Mammary epithelial cell (primary cell): ENCODE measurements at places on chromosomes 6 and 20. TPM values are rescaled to one million over a fixed set of nuclear protein-coding genes. Genes with fewer than 3 reads are reported as not detected.

- no peak for DNase-seq
These were observed 404.3 kb downstream of the CDH26 start for GRCh38 chr20:60362531-60362930.

- no peak for DNase-seq
These were observed 859 bp upstream of the KIF25 start for GRCh38 chr6:167996424-167997199.

- peak; percentile 83 for DNase-seq
These were observed 104.9 kb upstream of the NT5E start for GRCh38 chr6:85344996-85345395.

GRCh38 chr20:63232235-63233060 is 3.3 kb upstream of the BIRC7 start:
- DNase-seq = no peak

DNA sequence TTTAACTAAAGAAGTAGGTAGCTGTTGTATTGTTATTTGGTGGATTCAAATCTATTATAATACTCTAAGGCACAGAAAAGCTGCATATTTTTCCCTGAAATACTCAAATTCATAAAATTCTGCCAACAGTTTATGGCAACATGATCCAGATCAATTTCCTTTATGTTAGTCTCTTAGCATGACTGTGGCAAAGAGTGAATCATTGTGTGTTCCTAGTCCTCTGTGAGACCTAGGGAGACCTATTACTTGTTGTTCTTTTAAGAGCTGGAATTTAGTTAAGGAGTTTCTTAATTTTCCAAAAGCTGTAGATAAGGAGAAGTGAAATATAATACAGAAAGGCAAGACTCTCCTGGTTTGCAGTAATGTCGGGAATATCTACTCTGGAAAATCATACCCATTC is 149.6 kb downstream of the RIMS1 start:
- no peak for DNase-seq

- DNase-seq = peak; percentile 32
These were observed 36.9 kb upstream of the CD2AP start for GRCh38 chr6:47440719-47441118.

DNA sequence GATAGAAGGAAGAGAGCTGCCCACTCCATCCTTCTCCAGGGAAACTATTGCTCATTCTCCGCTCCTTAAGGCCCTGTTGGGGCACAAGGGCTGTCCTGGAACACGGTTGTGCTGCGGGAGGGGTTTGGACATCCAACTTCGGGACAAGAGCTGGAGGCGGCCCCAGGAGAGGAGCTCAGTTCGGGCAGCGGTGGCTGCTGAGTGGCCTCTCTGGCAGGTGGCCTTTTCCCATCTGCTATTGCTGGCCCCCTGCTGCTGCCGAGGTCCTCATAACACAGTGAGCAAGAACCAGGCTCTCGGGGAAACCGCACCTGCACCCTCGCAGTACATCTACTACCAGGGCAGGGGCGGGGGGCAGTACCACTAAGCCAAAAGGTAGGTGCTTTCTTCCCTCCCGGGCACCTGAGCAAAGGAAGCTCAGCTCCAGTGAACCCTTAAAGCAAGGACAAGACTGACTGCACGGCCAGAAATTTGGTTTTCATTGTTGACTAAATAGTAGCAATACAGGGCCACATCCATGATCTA is 63.7 kb downstream of the PSMG4 start:
- no peak for DNase-seq

DNA sequence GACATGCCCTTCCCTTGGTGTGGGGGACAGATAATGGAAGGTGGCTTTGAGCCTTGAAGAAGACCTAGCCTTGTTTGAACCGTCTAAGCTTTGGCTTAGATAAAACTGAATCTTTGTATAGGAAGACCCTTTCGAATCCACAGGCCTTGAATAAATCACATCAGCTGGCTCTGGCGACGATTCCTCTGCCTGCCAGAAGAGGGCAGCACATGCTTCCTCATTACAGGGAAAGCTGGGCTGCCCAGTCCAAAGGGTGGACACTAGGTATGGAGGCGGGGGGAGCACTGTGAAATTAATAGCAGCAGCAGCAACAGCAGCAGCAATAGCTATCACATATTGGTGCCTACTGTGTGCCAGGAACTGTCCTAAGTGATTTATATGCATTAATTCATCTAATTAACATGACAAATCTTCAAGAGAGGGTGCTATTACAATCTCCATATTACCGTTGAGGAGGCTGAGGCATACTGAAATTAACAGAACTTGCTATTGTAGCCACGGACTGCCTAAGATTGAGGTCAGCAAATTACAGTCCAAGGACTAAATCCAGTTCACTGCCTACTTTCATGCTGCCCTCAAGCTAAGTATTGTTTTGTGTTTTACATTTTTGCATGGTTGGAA is 85.1 kb downstream of the CLIC5 start:
- peak; percentile 32 for DNase-seq

- no peak for DNase-seq
These were observed 20.0 kb downstream of the IRF4 start for GRCh38 chr6:411402-412145.

The NRSN1 gene
- not detected in 2 replicates for total RNA-seq

The SLPI gene
- total RNA-seq = 129 and 189 TPM in 2 replicates

DNA sequence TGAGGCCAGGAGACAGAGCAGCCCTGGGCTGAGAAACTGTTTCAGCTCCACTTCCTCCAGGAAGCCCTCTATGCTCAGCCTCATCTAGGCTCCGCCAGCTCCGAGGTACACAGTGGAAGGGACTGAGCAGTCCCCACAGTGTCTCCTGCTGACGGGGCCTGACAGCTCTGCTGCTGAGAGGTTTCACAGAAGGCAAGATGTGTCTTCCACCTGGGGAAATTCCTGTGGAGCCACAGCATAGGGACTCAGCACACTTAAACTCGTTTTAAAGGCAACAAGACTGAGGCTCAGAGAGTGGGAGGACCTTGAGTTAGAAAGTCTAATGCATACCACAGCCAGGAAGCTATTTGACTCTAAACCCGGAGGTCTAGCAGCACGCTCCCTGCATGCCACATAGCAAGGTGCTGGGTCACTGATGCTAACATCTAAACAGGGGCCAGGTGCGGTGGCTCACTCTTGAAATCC is 6.8 kb downstream of the ADA start:
- DNase-seq = no peak

- DNase-seq = no peak
These were observed 96.8 kb downstream of the COL12A1 start for GRCh38 chr6:75109022-75109421.

DNA sequence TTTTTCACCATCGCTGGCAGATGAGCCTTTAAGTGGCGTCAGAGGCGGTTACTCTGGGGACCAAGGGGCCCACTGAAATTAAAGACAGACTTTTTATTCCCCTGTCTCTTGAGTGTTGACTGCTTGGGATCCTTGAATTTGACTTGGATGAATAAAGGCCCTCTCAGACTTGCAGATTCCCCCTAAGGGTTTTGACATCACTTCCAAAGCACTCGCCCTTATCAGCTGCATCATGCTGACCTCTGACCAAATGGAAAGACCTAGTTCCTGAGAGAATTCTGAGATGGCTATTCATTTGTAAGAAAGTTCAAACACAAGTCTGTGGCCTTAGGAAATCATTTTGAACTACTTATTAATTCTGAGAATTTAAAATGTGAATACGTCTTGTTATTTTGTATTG is 13.5 kb upstream of the MOXD1 start:
- no peak for DNase-seq

The MAFB gene
- 0.47 and 0.86 TPM in 2 replicates for total RNA-seq

GRCh38 chr6:170434117-170434820 is 118.8 kb downstream of the PSMB1 start:
- no peak for DNase-seq

The WFDC2 gene
- 1.5 and 2.3 TPM in 2 replicates for total RNA-seq

DNA sequence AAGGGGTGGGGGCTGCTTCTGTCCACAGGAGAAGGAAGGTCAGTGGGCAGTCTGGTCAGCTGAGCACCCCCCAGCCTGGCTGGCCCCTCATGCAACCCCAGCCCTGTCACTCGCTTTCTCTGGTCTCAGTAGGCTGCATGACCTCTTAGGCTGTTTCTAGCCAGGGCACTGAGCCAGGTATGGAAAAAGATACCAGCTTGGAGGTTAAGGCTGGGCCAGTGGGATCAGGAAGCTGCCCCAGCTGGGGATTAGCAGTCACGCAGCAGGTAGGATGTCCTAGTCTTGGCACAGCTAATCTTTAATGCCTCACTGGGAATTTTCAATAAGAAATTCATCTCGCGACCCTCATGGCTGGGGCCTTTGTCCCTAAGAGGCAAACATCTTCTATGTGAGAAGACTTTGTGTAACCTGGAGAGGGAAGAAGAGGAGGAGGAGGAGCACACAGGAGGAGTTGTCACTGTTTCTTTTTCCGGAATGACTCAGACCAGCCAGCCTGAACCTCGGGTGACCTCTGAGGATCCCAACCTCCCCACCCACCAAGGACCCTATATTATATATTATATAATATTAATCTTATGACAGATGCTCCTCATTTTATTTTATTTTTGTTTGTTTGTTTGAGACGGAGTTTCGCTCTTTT is 2.4 kb upstream of the BPIFA2 start:
- DNase-seq = no peak

The IMPG1 gene
- total RNA-seq = not detected

The CYP39A1 gene
- total RNA-seq = 5.2 TPM

The MYCT1 gene
- total RNA-seq = 0.29 TPM in 1 of 2 replicates, not detected in the other

- no peak for DNase-seq
These were observed 375.5 kb downstream of the HACE1 start for GRCh38 chr6:104484191-104484590.

DNA sequence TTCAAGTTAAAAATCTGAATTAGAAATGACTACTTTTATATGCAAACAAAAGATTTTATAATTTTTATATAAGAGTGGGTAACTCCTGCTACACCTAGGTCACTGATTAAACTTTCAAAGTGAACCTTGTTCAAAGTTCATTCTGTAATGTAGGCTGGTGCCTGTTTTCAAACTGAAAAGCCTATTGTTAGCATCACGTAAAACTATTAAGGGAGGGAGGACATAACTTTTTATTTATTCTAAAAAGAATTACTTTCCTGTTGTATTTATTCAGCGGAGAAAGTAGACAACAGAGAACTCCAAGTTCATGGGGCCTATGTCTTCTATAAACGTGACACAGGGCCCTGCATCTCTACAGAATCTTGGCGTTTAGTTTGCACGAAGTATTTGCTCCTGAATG is 27.4 kb downstream of the FERMT1 start:
- no peak for DNase-seq

GRCh38 chr6:168103050-168103830 is 24.2 kb upstream of the FRMD1 start:
- DNase-seq = no peak

- no peak for DNase-seq
These were observed 761.3 kb downstream of the HDGFL1 start for GRCh38 chr6:23330632-23331031.

- DNase-seq = no peak
These were observed 20.4 kb upstream of the SENP6 start for GRCh38 chr6:75581231-75581630.

- peak; percentile 40 for DNase-seq
These were observed 121.2 kb upstream of the LAMP5 start for GRCh38 chr20:9392892-9393857.

DNA sequence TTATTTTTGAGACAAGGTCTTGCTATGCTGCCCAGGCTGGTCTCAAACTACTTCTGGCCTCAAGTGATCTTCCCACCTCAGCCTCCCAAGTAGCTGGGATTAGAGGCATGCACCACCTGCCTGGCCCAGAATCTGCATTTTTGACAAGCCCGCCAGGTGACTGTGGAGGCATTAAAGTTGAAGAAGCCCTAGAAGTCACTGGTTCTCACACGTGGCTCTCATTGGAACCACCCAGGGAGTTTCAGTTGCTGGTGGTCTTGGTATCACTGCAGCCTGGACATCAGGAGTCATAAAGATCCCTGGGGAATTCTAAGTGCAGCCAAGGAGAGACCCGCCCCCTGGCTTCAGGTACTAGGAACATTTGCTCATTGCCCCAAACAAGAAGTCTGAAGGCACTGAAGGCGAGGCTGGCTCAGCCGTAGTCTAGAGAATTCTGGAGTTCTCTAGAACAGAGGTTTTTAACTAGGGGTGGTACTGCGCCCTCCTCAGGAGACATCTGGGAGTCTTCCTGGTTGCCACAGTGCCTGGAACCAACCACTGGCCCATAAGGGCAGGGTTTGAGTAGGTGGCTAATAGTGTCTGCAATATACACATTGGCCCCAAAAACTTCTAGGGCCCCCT is 182.8 kb downstream of the ZMYND8 start:
- DNase-seq = no peak

DNA sequence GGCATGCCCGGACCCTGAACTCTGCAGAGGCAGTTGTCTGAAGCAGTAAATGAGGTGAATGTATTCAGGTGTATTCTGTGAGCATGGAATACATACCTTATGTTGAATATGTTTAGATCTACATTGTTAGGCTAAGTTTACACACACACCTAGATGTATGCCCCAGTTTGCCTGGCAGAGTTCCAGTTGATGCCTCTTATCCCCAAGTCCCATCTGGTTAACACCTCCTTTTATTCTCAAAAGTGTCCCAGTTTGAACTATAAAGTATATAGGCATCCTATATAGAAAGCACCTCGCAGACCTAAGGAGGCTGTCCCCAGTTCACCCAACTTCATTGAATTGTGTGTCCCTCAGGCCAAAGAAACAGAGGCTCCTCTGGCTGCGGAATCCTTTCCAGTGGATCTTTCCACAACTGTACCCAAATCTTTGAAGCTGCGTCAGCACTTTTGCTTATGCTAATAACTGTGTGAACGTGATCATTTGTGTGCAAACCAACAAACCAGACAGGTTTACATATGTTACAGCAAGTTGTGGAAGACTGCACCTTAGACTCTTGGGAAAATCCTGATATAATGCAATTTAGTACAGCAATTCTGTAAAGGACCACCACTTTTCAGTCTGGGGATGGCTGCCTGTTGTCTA is 4.8 kb upstream of the DHX35 start:
- DNase-seq = no peak

DNA sequence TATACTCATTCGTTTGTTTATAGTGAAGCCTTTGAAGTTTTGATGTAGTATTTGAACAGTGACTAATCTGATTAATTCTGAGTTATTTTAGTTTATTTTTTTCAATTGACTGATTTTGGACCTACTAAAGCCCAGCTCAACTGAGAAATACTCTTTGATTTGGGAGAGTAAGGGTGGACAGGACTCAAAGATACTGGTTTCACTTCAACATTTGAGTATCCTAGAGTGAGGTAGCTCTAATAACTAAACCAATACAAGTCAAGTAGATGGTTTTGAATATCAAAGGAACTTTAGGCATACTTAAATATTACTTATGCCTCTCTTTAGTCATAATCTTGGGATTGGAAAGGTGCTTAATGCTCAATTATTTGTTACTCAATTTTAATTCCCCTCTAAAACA is 65.6 kb downstream of the ZNF292 start:
- no peak for DNase-seq

DNA sequence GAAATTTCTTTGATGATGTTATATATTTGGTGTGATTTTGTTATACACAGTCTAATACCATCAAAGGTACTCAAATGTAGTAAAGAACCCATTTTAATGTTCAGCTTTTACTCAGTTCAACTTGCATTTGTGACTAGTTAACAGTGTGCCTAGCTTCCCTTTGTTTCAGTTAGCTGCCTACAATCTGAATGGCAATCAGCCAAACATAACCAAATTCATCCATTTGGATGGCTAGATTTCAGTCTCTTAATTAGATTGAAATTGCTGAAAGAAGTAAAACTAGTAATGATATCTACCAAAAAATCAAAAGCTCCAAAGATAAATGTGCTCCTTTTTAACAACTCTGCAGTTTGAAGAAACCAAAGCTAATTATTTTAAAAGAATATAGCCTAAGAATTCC is 6.9 kb downstream of the EPHA7 start:
- no peak for DNase-seq
